Activated CD4-positive, CD25-positive, alpha-beta regulatory T cell treated with anti-CD3 and anti-CD28 coated beads, Interleukin-2, amount 50 U/mL, for 72 hours (primary cell): ENCODE measurements at places on chromosomes 16 and 17.
A peak's percentile ranks its signal among the peaks of the same experiment; 100 is the strongest.

DNA sequence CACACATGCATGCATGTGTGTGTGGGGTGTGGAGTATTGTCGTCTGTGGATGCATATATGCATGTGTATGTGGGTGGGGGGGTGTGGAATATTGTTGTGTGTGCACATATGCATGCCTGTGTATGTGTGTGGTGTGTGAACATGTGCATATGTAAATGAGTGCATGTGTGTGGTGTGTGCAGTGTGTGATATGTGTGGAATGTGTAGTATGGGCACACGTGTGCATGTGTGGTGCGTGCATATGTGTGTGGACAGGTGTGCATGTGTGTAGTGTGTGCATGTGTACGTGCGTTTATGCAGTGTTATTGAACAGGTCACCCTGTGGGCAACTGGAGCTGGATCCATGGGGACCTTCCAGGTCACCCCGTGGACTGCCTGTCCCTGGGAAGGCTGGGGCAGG is 18.7 kb downstream of the RBFOX3 start:
- DNase-seq: no peak

- no peak for DNase-seq
These were observed 71.2 kb downstream of the PCTP start for GRCh38 chr17:55822028-55822427.

DNA sequence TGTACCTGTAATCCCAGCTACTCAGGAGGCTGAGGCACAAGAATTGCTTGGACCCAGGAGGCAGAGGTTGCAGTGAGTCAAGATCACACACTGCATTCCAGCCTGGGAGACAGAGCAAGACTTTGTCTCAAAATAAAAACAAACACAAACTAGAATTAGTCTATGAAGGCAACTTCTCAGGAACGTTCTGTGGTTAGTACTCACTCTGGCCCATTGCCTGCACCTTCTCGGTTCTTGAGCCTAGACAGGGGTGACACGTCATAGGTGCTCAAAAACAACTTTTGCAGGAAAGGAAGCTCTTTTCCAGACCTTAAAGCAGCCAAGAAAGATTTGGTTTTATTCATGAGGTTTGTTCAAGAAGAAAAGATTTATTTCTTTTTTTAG is 22.3 kb upstream of the CNOT1 start:
- DNase-seq: no peak

GRCh38 chr17:58534901-58535421 is 20.5 kb upstream of the MTMR4 start:
- DNase-seq: no peak

GRCh38 chr16:29852654-29853053 is 10.4 kb downstream of the CDIPT start:
- no peak for DNase-seq

- DNase-seq: no peak
These were observed 14.3 kb downstream of the KATNIP start for GRCh38 chr16:27564224-27564623.

GRCh38 chr17:56812901-56813388 is 20.8 kb downstream of the C17orf67 start:
- no peak for DNase-seq

DNA sequence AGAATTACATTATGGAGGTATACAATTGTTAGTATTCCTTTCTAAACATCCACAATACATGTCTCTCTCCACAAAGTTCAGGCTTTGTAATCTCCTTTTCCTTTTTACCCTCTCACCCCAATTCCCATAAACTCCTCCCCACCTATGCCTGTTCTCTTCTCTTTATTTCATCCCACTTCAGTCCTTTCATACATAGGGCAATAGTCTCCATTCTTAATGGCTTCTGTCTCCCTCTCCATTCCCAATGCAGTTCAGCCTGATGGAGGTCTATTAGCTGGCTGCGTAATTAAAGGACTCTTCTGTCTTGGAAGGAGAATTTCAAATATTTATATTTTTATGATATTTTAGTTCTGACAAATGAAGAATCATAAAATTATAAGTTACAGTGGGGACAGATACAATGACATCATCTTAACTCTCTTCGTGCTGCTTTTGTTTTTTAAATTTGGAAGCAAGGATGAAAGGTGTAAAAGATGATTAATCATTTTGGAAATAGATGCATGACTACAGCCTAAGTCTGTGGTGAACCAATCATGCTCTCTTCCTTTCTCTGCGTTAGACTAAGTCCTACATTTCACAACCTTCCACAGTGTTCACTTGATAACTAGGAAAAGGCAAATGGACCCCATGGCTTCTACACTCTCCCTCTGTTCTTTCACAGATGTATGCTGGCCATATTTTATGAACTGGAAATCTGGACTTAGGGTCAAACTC is 11.2 kb upstream of the FAM20A start:
- DNase-seq: no peak

GRCh38 chr16:50428116-50428515 is 59.3 kb upstream of the BRD7 start:
- no peak for DNase-seq

GRCh38 chr17:17152385-17152784 is 53.7 kb downstream of the PLD6 start:
- no peak for DNase-seq

- no peak for DNase-seq
These were observed 140.5 kb downstream of the CACNG3 start for GRCh38 chr16:24396350-24397271.

DNA sequence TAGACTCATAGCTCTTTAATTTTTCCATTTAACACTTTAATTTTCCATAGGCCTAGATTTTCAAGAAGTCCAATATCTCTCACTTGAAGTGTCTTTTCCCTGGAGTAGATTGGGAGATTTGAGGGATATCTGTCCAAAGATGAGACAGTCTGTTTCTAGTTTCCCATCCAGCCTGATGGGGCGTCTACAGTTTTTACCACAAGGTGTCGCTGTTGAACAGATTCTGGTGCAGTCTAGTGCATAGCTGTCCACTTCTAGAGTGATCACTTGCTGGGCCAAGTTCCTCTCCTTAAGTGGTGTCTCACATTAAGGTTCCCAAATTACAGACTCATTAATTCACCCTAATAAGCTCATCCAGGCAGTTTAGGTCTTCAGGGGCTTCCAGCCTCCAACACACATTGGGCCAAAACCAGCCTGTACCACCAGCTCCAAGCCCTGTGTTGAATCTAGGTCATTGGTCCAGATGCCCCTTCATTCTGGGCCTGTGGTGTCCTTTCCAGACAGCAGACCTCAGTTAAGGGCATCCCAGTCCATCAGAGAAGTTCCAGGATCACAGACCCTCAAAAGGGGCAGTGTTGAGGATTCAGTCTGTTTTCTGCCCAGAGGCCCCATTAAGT is 9.4 kb downstream of the SNX20 start:
- DNase-seq: peak; percentile 70

DNA sequence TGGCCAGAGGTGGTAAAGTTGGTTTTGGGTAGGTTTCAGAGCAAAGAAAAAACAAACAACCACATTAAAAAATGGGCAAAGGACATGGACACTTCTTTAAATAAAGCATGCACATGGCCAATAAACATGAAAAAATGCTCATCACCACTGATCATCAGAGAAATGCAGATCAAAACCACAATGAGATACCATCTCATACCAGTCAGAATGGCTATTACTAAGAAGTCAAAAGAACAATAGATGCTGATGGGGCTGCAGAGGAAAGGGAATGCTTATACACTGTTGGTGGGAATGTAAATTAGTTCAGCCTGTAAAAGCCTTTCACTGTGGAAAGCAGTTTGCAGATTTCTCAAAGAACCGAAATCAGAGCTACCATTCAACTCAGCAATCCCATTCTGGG is 598.4 kb upstream of the SOX9 start:
- DNase-seq: no peak

DNA sequence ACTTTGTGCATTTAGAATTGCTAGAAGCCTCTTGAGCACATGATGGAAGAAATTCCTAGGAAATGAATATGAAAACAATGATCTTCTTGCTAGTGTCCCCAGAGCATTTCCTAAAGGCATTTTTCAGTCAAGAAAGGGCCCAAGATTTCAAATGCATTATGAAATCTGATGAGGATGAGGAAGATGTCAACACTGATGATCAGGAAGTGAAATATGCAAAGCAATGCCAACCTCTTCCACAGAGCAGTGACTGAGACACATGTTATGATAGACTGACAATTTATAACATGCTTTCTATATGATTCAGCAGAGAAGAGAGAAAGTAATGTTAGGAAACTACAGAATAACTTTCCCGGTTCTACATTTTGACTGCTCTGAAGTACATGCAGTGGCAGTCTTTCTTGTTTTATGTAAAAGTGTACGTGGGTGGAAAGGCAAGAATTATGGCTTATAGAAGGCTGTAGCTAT is 859.1 kb upstream of the GOT2 start:
- DNase-seq: no peak

GRCh38 chr17:32317353-32317752 is 24.6 kb downstream of the C17orf75 start:
- no peak for DNase-seq

DNA sequence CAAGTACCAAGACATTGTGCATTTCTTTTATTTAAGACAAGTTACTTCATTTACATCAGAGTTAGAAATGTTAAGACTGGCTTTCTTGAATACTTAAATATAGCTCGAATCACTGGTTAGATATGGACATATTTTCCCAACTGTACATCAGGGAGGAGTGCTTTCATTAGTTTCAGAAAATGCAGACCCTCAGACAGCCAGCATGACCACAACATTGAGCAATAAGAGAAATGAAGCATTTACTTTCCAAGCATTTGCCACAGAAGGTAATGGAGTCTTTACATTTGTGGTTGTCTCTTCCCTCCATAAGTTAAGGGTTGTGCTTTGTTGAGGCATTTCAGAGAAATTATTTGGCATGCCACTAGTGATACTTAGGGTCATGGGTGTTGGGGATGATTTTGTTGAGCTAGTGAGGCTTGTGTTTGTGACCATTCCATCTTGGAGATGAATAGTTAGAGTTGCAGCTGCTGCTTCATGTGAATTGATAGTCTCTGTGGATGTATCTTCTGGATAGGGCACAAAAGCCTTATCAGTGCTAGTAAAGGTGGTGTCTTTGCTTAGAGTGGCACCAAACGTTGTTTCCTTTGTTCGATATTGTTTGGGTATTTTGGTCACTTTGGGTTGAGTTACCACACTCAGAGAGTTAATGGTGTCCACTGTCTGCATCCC is 2.1 kb downstream of the OMG start:
- no peak for DNase-seq

DNA sequence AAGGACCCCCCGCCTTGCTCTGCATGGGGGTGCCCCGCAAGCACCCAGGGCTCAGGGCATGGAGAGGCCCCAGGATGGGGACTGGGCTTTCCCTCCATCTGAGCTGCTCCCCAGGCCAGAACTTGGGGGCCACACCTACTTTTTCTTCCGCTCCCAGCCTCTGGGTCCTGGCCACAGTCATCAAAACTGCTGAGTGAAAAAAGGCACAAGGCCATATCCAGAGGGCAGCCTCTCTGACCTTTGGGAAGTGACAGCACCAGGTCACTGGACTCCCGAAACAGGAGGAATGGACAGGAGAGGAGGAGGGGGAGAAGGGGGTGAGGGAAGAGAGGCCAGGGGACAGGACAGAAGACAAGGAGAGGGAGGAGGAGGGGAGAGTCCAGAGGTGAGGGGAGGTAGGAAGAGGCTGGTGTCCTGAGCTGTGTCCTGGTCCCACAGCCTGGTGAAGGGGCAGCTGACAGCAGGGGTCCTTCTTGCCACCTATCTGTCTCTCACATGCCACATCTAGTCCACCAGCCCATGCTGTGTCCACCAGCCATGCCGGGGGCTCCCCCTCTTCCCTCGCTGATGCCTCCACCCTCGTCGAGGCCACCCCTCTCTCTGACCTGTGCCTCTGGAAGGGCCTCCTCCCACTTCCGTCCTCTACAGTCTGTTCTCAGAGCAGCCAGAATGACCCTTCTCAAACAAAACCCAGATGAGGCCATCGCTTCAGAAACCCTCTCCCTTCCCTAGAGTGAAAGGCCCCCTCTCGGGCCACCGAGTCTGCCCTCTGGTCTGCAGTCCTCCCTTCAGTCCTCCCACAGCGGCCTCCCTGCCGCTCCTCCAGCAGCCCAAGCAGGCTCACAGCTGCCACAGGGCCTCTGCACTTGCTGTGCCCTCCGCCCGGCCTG is 73.9 kb upstream of the TOB1 start:
- DNase-seq: no peak
